ENCODE measurements at places on chromosomes 5 and 9.

GRCh38 chr5:7983433-7983832, 114.5 kb downstream of the MTRR start:
- no peak for DNase-seq

DNA sequence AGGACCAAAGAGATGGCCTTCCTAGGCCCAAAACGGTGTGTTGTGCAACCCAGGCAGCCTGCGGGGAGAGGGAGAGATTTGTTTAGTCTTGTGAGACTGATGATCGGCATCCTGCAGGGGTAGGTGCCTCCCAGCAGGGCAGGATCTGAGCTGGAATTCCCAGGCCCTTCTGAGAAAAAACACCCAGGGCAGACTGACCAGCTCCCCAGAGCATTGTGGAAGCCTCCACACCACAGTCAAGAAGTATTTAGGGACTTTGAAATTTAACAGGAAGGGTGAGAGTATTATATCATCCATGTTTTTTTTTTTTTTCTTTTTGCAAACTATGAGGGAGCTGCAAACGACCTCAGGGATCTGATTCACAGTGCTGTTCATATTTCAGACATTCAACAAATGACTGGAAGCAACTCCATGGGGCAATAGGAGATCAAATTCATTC, 104.5 kb upstream of the LHFPL2 start:
- DNase-seq: no peak

- DNase-seq: no peak
These were observed 43.3 kb downstream of the PUM3 start for GRCh38 chr9:2800394-2801179.

GRCh38 chr9:35776018-35776417, 15.4 kb upstream of the NPR2 start:
- DNase-seq: no peak

GRCh38 chr9:36170531-36170930, 1.3 kb downstream of the CCIN start:
- no peak for DNase-seq

DNA sequence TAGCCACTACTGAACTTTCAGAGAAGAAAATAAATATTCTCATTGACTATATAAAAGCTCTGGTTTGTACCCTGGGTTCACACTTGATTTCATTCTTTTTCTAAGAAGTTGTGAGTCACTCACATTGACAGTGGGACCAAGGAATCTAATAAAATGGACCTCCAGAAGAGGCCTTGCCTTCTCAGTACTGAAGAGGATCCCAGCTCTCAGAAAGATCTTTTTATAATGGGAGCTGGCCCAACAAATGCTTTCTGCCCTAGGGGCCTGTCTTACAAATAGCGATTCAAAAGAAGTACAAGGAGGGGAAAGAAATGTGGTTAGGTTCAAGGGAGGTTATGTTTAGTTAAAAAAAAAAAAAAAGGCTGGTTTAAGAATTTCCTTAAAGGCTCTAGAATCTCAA, 237.9 kb downstream of the ISL1 start:
- no peak for DNase-seq

GRCh38 chr9:89493181-89493580, 4.7 kb downstream of the SEMA4D start:
- DNase-seq: no peak

- DNase-seq: no peak
These were observed 13.5 kb downstream of the BTNL9 start for GRCh38 chr5:181053488-181054121.

DNA sequence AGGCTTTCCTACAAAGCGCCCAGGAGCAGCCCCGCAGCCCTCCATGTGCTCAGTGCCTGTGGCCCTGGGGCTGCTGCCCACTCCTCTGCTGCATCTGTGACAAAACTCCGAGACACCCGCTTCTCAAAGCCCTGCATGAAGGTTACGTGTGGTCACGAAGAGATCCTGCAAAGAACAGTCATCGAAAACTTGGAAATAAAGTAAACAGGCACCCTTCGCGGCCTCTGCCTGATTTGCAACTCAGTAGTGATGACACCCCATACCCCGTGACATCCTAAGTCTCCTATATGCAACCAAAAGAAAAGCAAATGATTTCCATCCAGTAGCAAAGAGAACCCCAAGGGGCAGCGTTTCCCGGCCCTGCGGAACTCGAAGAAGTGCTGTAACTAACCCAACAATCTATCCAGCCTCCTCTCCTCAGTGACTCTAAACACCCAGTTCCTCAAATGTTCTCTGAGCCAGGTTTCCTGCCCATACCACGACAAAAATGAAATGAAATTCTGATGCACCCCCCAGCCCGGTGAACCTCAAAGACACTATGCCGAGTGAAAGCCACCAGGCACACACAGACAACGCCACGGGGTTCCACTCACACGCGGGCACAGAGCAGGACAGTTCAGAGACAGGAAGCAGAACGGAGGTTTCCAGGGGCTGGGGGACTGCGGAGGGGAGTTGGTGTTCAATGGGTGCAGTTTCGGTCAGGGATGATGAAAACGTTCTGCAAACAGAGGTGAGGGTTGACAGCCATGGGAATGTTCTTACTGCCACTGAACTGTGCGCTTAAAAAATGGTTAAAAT, 19.0 kb downstream of the NACC2 start:
- no peak for DNase-seq

DNA sequence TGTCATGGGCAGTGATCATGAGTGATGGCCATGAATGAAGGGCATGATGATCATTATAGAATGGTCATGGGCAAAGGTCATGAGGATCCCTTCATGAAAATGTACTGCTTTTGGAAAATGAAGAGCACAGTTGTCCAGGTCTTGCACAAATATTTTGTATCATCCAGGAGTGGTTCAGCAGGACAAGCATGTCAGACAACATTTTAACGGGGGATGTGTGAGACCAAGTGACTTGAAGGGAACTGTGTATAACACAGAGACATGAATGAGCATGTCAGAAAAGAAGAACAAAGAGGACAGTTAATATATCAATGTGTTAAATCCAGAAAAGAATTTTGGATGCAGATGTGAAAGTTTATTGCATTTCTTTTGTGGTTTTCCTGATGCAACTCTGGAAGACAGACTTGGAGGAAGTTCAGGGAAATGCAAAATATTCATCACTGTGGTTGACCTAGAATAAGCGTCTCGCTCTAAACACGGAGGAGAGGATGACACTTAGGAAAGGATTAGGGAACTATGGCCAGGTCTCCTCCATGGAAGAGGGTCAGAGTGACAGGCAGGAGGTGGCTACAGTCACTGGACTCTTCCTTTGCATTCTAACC, 116.1 kb upstream of the IRX4 start:
- no peak for DNase-seq

DNA sequence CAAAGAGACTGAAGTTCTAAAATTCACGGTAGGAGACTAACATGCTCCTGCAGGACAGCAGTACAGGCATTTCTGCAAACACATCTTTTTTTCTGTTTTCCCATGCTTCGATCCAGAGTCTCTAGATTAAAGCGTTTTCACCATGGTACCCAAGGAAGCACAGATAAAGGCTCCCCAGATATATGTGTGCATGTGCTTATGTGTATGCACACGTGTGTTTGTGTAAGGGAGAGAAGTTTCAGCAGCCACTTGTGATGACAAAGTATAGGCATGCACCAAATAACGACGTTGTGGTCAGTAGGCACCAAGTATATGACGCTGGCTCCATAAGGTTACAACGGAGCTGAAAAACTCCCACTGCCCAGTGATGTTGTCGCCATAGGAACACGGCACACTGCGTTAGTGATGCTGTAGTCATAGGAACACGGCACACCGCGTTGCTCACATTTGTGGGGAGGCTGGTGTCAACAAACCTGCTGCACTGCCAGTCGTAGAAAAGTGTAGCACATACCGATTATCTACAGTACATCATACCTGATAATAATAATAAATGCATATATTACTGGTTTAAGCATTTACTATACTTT, 21.7 kb downstream of the MED10 start:
- DNase-seq: no peak

DNA sequence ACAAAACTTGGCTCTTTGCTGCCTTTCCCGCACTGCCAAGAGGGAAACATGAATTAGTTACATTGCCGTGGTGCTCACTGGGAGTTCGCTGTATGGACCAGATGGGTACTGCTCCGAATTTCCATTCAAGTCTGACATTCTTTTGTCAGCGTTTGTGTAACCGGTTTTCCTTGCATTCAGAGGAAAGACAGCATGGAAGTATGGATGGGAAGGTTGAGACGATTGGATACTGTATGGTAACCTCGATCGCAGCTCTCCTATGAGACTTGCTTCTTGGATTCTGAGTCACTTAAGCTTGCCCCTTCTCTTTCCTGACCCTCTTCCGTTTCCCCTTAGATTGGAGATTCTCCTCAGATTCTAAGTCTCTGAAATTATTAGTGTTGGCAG, 625 bp upstream of the UBLCP1 start:
- DNase-seq: no peak

DNA sequence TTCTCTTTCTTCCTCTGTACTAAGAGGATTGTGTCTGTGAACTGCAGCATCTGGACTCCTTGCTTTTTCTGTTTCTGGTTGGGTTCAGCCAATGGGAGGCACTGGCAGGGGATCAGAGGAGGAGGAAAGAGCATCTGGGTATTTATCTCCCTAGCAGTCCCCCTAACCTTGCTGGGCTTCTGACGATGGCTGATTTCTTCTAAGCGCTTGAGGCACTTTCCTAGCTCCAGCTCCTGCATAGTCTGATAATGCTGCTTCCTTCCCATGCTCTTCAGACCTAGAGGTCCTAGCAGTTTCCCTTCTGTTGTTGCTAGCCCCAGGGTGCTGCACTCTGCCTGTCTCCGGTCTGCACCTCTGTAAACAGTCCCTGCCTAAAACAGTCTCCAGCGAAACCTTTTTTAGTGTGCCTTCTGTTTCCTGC, 225.1 kb downstream of the PDZD2 start:
- DNase-seq: no peak

DNA sequence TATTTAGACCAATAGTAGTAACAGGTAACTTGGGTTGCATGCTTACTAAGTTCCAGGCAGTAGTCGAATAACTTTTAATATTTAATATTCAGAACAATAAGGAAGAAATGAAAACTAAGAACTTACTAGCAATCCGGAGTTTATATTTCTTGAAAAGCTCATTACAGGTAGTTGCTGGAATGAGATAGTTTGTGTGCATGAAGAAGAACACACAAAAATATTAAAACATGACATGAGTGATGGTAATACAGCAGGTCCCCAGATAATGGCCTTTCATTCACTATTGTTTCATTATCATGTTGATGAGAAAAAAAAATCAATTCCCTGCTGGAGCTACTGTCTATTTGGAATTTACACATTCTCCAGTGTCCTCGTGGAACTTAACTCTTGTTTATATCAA, 44.7 kb downstream of the EXOSC2 start:
- DNase-seq: no peak

GRCh38 chr9:35598866-35599590, 6.0 kb upstream of the TESK1 start:
- DNase-seq: no peak

- no peak for DNase-seq
These were observed 111.3 kb downstream of the RXRA start for GRCh38 chr9:134437403-134438194.

- no peak for DNase-seq
These were observed 404.8 kb downstream of the MAT2B start for GRCh38 chr5:163910226-163910625.

DNA sequence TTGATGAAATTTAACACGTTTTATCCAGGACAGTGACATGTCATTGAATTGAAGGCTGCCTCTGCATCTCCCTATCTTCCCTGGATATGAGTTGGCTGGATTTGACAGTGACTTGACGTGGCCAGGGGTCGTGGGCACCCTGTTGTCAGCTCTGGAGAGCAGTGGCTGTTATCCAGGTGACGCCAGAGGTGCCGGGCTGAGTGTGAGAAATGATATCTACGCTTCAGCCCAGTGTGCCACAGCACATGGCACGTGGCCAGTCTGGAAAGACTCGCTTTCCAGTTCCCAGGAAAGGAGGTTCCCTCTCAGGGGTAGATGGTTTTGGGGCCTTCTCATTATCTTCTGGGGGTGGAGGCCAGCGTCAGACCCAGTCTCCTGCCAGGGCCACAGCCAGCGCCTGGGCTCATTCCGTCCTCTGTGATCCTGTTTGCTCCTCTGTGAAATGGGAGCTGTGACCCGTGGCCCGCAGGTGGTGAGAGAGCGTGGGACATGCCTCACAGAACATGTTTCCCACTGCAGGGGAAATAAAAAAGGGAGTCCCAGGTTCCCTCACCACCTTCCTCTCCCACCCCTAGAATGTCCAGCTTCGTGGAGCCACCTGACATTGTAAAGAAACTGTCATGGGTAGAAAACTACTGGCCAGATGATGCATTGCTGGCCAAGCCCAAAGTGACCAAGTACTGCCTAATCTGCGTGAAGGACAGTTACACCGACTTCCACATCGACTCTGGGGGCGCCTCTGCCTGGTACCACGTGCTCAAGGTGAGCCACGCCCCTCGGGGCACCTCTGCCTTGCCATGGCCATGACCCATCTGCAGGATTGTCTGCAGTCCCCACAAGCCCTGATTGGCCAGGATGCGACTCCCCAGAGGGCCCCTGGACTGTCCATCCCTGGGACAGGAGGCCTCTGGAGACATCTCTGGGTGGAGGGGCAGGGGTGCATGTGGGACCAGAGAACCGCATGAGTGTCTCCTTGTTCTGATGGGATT, 76.5 kb downstream of the PHF2 start:
- no peak for DNase-seq

DNA sequence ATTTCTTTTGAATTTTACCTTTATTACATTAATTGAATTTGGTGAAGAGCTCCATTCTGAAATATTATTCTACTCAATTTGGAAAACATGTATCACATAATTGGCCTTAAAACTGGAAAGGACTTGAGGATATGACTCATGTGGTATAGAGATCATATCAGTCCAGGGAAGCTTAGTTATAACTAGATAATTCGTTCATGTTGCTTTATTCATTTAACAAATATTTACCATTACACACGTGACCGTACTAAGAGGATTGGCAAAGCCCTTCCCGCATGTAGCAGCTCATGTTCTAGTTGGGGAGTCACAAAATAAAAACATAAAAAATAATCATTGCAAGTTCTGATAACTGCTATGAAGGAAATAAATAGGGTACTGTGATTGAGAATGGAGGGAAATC, 1816.5 kb downstream of the MAT2B start:
- peak; percentile 78 for DNase-seq

DNA sequence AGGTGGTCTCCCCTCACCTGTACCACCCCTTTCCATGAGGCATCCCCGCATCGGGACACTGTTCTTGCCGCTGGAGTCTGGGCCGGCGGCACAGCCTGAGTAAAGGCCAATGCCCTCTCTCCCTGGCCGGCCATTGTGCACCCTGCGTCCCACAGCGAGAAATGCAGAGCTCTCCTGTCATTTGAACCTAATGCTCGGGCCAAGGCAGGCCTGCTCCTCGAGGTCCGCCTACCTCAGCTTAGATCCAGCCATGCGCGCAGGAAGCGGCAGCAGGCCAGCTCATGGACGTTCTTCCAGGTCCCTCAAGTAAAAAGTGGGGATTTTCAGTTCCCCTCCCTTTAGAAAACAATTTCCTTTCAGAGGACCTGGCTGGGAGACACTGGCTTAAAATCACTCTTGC, 135.0 kb downstream of the HSD17B3 start:
- DNase-seq: no peak

DNA sequence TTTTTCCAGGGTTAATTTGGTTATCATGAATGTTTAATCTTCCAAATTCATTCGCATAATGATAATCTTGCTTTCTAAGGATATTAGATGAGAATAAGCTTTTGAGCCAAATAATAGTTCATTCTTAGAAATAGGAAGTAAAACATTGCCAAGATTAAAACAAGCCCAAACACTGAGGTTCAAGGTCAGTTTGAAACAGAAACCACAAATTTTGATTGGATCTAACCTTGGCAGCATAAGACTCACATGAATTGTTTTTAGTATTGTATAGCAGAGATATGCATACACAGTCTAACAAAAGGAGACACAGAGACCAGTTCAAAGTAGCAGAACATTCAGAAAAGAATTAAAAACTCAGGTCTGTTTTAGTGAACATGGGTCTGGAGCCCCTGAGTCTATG, 43.4 kb upstream of the VCAN start:
- no peak for DNase-seq
